ENCODE measurements at places on chromosomes 12 and 14.

DNA sequence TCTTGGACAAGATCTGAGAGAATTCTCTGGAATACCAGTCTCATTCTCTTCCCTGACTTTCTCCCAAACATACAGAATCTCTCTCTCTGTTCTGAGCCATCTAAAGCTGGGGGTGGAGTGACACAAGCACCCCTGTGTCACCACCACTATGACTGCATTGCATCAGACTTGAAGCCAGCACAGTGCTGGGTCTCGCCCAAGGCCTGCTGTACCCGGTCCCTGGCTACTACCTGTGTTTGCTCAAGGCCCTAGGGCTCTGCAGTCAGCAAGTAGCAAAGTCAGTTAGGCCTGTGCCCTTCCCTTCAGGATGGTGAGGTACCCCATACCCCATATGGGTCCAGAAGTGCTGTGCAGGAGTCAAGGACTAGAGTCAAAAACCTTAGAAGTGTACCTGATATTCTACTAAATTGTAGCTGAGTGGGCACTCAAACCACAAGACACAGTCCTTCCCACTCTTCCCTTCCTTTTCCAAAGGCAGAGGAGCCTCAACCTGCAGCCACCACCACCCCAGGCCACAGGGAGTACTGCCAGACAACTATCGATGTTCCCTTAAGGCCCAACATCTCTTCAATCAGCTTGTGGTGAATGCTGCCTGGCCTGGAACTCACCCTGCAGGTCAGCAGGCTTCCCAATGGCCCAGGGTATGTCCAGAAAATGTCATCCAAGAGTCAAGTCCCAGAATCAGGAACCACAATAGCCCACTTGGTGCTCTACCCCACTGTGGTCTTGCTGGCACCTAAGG lies 21.2 kb upstream of the RDH16 start:
- no peak for DNase-seq

DNA sequence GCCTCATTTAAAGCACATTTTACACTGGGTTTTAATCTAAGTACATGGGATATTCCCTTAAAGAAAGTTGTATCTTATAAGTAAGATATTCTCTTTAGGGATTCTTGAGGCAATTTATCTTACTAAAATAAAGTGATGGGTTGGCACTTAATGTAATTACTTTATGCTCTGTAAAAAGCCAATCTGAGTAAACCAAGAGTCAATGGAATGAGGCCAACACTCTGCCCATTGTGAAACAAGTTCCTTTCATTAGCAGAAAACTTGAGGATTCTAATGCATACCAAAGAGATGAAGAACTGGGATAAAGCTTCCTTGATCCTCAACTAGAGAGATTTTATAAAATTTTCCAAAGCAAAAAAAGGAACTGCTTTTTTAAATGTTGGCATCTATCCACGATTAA lies 121.2 kb downstream of the METTL25 start:
- DNase-seq: no peak

- no peak for DNase-seq
These were observed 64.0 kb downstream of the PPP1R12A start for GRCh38 chr12:79870916-79871315.

DNA sequence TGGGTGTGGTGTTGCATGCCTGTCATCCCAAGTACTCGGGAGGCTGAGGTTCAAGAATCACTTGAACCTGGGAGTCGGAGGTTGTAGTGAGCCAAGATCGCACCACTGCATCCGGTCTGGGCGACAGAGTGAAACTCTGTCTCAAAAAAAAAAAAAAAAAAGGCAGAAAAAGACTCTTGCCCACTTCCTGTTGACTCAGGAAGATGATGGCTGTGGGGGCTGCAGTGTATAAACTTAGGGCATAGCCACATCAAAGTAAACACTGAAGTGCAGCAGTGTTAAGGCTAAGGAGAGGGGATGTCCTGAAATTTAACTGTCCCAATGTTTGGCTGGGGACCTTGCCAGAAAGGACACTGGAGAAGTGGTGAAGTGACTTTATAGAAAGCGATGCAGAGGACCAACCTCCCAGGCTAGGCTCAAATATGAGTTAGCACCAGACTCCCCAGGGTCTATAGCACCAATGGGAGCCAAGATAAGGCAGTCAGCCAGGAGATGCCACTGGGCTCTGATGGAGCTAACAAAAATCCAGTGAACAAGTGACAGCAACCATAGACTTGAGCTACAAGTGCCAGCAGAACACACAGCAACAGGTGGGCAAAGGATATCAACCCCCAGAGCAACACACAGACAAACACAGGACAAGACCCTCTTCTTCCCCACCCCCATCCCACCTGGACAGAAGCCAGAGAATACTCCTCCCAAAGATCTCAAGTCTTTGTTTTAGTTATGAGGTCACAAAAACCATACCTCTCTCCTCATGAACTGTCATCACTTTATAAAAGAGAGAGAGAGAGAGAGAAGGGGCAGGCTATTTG lies 28.0 kb downstream of the NELL2 start:
- DNase-seq: peak; percentile 60

DNA sequence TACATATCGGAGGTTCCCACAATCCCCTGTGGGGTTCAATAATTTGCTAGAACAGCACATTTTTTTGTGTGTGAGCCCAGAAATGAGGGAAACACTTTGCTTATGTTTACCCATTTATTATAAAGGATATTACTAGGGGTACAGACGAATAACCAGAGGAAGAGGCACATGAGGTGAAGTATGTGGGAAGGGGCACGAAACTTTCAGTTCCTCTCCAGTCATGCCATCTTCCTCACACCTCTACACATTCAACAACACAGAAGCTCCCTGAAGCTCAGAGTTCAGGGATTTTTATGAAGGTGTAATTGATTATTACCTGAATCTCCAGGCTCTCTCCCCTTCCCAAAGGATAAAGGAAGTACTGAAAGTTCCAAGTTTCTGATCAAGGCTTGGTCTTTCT lies 30.2 kb upstream of the DYRK2 start:
- DNase-seq: no peak

DNA sequence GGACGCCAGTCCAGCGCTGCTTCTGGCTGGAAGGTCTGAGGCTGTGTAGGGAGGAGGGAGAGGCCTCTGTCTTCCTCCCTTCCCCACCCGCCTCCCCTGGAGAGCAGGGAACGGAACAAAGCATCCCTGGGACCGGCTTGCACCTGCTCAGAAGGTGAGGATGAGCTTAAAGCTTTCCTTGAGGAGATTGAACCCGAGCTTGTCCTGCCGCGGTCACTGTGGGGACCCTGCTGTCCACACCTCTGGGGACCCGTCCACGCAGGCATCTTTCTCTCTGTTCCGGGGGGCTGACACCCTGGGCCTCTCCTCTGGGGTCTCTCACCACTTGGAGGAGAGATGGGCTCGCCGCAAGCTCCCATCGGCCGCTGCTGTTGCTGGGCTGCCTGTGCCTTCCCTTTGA lies 33.2 kb upstream of the SFSWAP start:
- DNase-seq: no peak

All from T-helper 22 cell (primary cell).